ENCODE measurements at places on chromosomes 4 and X. TPM values are rescaled to one million over a fixed set of nuclear protein-coding genes. Genes with fewer than 3 reads are reported as not detected.
A peak's percentile ranks its signal among the peaks of the same experiment; 100 is the strongest.

DNA sequence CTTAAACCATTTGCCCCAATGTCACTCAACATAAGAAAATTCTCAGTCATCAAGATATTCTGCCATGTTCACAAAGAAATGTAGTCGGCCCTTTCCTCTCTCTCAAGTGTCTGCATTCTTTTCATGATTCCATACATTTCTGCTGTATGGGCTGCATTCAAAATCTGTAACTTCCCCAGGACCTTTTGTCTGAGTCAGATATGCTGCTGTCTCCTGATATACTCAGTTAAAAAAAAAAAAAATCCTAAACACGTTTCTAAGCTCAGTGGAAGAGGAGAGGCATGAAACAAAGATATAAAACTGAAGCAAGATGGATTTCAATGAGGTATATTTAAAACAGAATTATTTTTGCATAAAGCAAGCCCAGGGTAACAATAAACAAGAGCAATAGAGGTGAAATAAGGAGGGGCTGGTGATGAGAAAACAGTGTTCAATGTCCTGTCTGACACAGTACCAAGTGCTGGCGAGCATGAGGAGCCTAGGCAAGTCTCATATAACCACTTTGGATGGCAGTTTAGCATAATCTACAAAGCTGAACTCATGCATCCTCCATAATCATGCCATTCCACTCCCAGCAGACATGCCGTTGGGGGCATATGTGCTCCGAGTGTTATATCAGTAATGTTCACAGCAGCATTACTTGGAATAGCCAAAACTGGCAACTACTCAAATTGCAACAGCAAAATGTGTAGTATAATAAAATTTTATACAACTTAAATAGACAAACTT lies 76.7 kb downstream of the MANBA start:
- no peak for DNase-seq

DNA sequence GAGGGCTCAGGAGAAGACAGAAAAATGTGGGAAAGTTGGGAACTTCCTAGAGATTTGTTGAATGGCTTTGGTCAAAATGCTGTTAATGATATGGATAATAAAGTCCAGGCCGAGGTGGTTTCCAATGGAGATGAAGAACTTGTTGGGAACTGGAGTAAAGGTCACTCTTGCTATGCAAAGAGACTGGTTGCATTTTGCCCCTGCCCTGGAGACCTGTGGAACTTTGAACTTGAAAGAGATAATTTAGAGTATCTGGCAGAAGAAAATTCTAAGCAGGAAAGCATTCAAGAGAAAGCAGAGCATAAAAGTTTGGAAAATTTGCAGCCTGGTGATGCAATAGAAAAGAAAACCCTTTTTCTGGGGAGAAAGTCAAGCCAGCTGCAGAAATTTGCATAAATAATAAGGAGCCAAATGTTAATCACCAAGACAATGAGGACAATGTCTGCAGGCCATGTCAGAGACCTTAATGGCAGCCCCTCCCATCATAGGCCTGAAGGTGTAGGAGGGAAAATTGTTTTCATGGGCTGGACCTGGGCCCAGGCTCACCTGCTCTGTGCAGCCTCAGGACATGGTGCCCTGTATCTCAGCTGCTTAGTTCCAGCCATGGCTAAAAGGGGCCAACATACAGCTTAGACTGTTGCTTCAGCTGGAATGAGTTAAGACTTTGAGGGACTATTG lies 203.8 kb downstream of the RELL1 start:
- DNase-seq = no peak

The TEX11 gene
- 0.09 TPM for polyA plus RNA-seq

DNA sequence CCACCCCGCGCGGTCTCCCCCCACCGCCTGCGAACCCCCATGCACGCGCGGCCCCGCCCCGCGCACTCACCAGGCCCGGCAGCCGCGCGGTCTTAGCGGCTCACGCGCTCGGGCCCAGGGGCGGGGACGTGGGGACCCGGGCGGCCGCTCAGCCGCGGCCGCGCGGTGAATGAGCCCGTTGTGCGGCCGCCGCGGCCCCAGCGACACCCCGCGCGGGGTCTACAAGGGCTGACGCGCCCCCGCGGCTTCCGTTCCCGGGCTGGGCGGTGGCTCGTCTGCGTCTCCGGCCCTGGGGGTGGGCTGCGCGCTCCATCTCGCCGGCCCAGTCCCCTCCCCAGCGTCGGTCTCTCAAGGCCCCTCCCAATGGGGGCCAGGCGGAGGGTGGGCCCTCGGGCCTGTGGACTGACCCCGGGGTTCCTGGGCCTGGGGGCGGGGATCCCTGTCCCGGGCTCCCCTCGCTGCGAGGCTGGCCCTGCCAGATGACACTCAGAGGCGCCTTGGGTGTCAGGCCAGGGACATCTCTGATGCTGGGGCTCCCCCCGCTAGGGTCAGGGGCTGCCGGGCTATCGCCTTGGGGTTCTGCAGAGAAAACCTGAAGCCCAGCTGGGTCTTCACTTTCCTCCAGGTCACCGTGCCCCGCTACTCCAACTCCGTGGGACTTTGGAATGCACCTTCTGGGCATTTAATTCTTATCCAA lies 4.3 kb upstream of the SLC26A1 start:
- peak; percentile 68 for DNase-seq

DNA sequence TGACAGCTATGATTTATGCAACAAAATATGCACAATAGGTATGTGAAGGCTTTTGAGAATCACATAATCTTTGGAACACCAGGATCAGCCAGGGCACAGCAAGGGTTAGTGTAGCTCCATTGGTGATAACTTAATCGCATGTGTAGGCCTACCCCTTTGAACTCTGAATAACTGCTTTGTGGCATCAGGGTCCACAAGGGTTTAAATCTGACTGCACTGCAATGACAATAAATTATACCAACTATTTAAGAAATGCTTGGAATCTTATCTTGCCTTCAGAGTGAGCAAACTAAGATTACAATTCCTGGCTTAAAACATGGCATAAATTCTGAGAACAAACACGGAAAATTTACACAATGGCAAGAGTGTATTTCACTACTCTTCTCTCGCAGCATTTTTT lies 245.8 kb downstream of the FBXO8 start:
- DNase-seq = no peak

The SLIT2 gene
- 9.4 TPM for polyA plus RNA-seq

The LYAR gene
- 16.8 TPM for polyA plus RNA-seq

DNA sequence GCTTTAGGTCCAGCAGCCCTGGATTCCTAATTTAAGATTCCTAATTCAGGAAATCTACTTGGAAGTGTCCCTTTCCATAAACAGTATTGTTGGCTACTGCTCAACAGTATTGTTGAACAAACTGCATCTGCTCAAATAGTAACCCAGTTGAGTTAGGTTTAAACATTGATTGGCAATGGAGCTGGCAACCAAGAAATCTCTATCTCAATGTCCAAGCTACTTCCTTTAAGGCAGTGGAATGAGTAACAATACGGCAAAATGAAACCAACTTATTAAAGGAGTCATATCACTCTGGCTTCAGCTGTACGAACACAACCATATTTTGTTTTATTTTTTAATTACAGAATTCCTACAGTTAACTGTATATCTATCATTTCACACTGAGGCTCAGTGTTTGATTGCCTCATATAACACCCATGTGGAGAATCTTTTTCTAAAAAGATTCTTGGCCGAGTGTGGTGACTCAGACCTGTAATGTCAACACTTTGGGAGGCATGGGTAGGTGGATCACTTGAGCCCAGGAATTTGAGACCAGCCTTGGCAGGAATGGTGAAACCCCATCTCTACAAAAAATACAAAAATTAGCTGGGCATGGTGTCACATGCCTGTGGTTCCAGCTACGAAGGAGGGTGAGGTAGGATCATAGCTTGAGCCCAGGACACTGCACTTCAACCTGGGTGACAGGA lies 71.7 kb upstream of the IL13RA1 start:
- no peak for DNase-seq

DNA sequence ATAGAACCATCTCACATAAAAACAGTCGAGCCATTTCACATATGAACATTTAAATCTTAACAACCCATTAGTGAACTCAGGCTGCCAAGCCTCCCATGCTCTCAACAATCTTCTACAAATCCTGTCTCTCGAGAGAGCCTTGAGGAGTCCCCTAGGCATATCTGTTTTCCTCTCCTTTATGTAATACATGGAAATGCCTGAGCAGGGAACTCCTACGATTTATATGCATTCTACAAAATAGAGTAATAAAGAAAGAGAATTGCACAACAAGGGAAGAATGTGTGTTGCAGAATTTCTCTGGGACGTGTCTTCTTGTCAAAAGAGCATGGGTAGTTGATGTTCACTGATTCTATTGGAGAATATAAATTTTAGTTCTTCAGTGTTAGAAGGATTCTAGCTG lies 101.8 kb upstream of the VCX2 start:
- no peak for DNase-seq

GRCh38 chr4:88865046-88865445 lies 167.4 kb upstream of the NAP1L5 start:
- no peak for DNase-seq

DNA sequence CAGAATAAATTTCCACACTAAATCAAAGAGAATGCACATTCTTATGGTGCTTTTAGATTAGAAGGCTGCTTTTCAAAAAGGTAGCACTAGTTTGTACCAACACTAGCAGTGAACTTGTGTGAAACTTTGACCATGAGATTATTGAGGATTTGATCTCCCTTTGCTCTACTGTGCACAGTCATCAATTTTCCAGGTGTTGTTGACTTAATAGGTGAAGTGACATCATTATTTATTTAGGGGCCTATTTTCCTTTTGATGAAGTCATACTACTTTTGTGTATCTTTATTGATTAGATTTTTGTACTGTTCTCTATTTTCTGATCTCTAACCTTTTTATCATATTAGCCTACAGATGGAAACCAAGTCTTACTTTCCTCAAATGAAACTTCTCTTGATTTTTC lies 507.9 kb upstream of the LCORL start:
- DNase-seq = no peak
